ENCODE measurements at places on chromosomes 2 and 18.

DNA sequence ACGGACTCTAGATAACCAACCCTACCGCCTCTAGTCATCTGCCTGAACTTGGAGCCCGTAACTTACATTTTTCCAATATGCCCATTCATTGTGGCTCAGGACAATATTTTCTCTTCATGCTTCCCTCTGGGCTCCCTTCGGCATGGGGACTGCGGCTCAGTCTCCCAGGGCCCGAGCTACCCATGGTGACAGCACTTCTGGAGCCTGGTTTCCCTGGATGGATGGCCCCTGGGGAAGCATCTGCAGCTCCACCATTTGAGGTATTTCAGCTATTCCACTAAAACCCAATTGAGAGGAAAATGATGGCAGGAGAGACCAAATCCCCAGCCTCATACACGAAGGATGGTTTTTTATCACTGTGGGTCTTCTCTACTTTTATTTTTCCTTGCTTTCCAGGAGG, 74.3 kb downstream of the KIF5C start:
- no peak for DNase-seq

- DNase-seq: no peak
Measured at GRCh38 chr18:3706279-3707097, 256.5 kb downstream of the TGIF1 start.

- no peak for DNase-seq
Measured at GRCh38 chr18:69715191-69715795, 232.4 kb downstream of the CD226 start.

- DNase-seq: no peak
Measured at GRCh38 chr2:16747257-16747656, 81.6 kb upstream of the CYRIA start.

DNA sequence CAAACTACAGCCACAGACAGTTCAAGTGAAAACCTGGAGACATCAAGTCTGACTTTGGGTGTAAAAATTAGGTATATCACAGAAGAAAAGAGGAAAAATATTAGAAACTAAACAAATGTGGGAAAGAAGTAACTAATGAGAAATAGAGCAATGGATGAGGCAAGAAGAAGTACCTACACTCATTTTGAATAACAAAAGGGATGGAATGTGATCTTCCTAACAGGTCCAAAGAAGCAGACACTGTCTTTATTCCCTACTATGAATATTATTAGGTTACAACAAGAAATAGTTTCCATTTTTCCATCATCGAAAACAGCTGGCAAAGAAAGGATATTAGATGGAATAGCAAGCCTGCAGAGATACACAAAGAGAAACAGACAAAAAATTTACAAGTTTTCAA, 486.3 kb upstream of the FSHR start:
- DNase-seq: no peak

DNA sequence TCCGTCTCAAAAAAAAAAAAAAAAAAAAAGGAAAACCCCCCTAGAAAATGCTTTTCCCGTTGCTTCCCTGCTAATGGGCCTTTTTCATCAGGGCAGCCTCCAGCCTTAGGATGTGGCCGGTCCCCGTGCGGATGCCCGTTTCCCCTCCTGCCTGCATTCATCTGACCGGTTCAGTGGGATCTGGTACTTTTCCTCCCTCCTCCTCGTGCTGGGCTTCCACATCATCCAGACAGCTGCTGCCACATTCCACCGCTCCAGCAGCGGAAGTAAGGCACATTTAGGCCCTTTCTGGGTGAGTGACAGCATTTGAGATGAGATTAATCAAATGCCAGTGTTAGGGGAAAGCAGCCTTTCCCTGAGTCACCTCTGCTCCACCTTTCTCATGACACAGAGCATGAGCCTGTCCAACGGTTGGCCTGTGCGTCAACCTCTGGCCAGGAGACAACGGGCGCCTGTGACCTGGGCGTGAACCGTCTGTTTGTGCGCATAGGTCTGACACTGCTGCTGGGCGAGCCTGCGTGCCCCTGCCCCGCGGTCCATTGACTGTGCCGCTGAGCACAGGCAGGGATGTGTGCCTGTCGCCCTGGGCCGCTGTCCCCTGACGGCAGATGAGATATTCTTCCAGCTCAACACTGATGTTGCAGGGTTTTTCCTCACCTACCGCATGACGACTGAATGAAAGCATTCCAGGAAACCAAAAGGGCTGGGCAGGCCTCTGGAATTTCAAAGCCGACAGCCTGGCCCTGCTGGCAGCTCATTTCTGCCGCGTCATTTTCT, 174.0 kb downstream of the TGIF1 start:
- DNase-seq: no peak

Data from NCI-H187 treated with DMSO at 0.1 percent for 48 hours (cell line).